ENCODE measurements at places on chromosomes 2 and 18.

- no peak for DNase-seq
Observed at GRCh38 chr2:100620481-100620880, 57.7 kb downstream of the PDCL3 start.

GRCh38 chr2:121297217-121297830 is 12.3 kb upstream of the TFCP2L1 start:
- peak; percentile 67 for DNase-seq

- DNase-seq, result no peak
Observed at GRCh38 chr2:235963853-235964577, 204.2 kb downstream of the GBX2 start.

GRCh38 chr2:105747991-105748390 is 3.3 kb downstream of the NCK2 start:
- DNase-seq, result no peak

DNA sequence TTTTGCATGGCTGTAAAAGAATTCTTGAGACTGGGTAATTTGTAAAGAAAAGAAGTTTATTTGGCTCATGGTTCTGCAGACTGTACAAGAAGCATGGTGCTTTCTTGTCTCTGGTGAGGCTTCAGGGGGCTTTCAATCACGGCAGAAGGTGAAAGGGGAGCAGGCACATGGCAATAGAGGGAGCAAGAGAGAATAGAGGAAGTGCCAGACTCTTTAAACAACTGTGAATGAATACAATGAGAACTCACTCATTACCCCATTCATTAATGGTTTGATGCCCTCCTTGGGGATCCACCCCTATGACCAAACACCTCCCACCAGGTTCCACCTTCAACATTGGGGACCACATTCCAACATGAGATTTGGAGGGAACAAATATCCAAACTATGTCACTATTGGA is 463.5 kb downstream of the MTX2 start:
- DNase-seq, result no peak

GRCh38 chr2:42941633-42942176 is 149.3 kb upstream of the HAAO start:
- DNase-seq, result peak; percentile 73

GRCh38 chr2:192957425-192957824 is 762.7 kb upstream of the TMEFF2 start:
- no peak for DNase-seq

DNA sequence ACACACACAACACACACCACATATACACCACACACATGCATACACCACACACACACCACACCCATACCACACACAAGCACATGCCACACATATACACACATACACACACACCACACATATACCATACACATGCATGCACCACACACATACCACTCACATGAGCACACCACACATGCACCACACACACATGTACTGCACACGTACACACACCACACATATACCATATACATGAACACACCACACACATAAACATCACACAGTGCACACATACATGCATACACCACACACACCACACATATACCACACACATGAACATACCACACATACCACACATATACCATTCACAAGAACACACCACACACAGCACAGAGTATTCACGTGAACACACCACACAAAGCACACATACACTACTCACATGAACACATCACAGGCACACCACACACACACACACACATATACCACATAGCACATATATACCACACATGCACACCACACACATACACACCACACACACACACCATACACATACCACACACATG is 219.9 kb upstream of the RAB6C start:
- no peak for DNase-seq

DNA sequence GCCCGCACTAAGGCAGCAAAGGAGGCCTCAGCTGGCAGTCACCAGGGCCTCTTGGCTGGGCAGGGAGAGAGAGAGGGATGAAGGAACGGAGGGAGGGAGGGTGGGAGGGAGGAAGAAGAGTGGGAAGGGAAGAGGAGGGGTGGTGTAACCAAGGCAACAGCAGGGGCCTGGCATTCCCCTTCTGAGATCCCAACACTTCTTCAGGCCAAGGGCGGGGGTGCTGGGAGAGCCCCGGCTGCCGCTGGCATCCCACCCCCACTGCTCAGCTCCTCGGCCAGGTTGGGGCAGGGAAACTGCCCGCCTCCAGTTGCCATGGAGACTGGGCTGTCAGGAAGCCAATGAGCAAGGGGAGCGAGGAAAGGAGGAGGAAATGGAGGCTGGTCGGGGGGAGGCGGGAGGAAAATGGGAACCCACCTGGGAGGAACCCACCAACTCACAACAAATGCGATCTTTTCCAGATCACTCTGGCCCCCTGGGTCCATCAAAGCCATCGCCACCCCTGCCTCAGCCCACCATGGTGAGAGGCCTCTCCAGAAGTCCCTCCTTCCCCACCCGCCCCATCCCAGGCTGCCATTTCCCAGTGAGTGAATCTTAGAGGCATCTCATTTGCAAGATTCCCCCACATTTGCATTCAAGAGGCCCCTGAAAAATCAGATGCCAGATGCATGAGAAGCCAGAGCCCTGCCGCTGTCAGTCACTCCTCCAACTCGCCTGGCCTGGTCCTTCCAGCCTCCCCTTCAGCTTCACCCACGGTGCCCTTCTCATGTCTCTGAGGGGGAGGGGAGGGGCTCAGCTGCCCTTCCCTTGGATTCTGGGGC is 12.4 kb downstream of the SH2D6 start:
- peak; percentile 95 for DNase-seq

GRCh38 chr2:218381916-218382366 is at the start of gene SLC11A1:
TSS of gene SLC11A1 (plus strand) at chr2:218382273. CDS start at chr2:218382369, 96 bp downstream.
- no peak for DNase-seq

DNA sequence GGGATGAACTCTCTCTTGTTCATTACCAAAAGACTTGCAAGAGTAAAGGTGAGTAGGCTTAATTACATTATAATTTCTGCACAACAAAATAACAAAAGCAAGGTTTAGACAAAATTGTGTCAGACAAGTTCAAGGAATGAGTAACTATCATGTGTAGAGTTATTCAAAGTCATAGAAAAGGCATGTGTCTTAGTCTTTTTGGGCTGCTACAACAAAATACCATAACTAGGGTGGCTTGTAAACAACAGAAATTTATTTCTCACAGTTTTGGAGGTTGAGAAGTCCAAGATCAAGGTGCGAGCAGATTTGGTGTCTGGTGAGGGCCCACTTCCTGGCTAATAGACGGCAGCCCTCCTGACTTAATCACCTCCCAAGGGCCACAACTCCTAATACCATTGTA is 37.6 kb downstream of the IL1R2 start:
- no peak for DNase-seq

DNA sequence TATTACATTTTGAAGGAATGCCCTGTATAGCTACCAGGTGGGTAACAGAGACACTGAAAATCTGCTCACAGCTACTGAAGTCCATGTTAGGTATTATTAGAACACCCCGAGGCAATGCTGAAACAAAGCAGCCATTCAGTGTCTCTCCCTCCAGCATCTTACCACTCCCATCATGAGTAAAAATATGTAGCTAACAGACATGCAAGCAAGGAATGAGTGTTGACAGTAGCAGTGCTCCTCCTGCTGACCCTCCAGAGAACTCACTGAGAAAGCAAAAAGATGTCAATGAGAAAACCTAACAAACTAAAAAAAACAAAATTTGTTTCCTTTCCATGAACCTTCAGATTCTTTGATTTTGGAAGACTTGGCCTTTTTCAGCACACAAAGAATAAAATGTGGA is 393.9 kb downstream of the LRRTM1 start:
- DNase-seq, result no peak

- no peak for DNase-seq
Observed at GRCh38 chr2:194060269-194060668, 1596.8 kb upstream of the SLC39A10 start.

- DNase-seq, result no peak
Observed at GRCh38 chr2:106596844-106597243, 109.7 kb downstream of the CD8B2 start.

GRCh38 chr18:2036086-2036485 is 535.2 kb downstream of the METTL4 start:
- no peak for DNase-seq

DNA sequence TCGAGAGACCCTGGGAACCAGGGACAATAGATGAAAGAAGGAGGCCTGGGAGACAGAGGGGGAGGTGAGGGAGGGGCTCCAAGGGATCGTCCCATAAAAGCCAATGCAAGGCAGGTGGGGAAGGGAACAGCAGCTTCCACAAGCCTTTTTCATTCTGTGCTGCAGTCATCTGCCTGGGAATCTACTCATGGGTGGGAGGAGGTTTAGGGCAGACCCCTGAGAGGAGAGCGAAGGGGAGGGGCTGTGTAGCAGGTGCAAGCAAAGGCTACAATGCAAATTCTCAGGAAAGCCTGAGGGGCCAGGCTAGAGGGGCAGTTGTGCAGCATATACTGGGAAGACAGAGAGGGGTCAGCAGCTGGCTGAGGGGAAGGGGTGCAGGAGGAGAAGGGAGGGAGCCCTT is 135.4 kb downstream of the SETBP1 start:
- peak; percentile 59 for DNase-seq

- no peak for DNase-seq
Observed at GRCh38 chr2:136297312-136297711, 179.4 kb upstream of the CXCR4 start.

GRCh38 chr2:145020694-145021093 is 500.8 kb upstream of the ZEB2 start:
- DNase-seq, result no peak

GRCh38 chr2:240387669-240388358 is 47.6 kb upstream of the GPC1 start:
- DNase-seq, result peak; percentile 72

DNA sequence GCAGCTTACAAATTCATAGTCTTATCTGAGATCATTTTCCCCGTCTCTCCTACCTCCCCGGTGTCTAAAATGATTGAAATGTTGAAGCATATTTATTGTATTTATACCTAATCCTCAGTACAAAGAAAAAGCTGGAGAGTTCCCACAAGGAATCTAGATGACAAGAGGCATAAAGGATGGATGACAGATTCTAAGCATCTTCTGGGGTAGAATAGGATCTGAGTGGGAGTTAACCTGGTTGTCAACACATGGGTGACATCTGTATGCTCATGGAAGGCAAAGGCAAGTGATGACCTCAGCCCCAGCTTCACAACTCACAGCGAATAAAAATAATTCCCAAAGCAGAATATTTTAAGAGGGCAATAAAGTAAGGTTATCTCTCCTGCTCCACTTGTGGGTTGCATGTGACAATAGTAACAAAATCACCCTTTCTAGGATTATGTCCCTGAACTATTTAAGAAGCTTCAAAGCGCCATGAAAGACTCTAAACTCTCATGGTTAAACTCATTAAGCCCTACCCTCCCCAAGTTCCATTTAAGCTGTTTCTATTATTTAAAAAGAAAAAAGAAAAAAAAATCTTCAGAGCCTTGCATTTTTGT is 32.2 kb downstream of the SGPP2 start:
- DNase-seq, result no peak

DNA sequence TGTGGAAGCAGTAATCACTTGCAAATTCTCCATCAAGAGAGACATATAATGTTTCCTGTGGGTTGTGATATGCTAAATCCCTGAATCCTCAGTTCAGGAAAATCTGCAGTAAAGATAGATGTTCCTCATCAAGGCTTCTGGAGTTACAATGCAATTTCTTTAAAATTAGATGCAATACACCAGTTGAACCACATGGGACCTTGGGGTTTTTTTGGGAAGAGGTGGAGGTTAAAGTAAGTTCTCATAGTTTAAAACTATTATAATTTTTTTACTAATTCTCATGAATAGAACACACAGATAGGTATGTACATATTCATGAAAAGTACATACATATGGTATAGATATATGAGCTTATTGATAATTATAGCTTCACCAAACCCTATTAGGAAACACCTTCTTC is 496.2 kb downstream of the SATB2 start:
- no peak for DNase-seq
